ENCODE measurements at places on chromosomes 3 and 15. TPM values are rescaled to one million over a fixed set of nuclear protein-coding genes. Genes with fewer than 3 reads are reported as not detected.

The CHRNA5 gene
- 0.49 TPM for total RNA-seq

The ITGB5 gene
- 202 TPM for total RNA-seq

The SLC24A5 gene
- total RNA-seq: not detected

The ADGRG7 gene
- not detected for total RNA-seq

The ARPIN gene
- total RNA-seq: 8.5 TPM

The PIK3CA gene
- total RNA-seq: 15.0 TPM

The ZNF385D gene
- 1.5 TPM for total RNA-seq

The COL6A5 gene
- not detected for total RNA-seq

The IQCF5 gene
- not detected for total RNA-seq

The CSPG4 gene
- 16.2 TPM for total RNA-seq

The FOXB1 gene
- not detected for total RNA-seq

The OTOL1 gene
- total RNA-seq: not detected

The CELSR3 gene
- 2.5 TPM for total RNA-seq

The ECE2 gene
- not detected for total RNA-seq

The SLC2A2 gene
- not detected for total RNA-seq

The PARL gene
- total RNA-seq: 39.0 TPM

The CPLX3 gene
- not detected for total RNA-seq

The C3orf20 gene
- total RNA-seq: not detected

The ST8SIA2 gene
- total RNA-seq: not detected

The FAM107A gene
- 7.0 TPM for total RNA-seq

The GOLGA8M gene
- not detected for total RNA-seq

The NMB gene
- total RNA-seq: 6.1 TPM

The CISH gene
- 0.32 TPM for total RNA-seq

The IL17RD gene
- 1.3 TPM for total RNA-seq

The COLQ gene
- total RNA-seq: 1.3 TPM

The LINGO1 gene
- 2.7 TPM for total RNA-seq

The SLC22A13 gene
- total RNA-seq: not detected
